Right kidney (tissue), 9 donors: ENCODE measurements at places on chromosomes 13 and 19.

DNA sequence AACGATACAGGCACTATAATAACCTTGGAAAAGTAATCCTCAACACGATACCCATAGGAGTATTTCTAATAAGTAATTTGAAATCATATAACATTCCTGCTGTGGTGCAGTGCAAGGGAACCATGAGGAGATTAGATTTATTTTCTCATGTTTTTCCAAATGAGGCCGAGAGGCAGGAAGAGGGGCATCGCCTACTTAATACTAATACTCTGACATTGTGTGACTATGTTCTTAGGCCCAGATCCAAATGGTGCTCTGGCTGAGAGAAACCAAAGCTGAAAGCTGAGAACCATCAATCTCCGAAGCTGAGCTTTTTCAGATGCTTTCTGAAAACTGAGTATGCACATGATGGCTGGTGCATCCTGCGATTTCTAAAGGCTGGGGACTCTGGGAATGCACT, 248.0 kb upstream of the MAB21L1 start:
- no peak for DNase-seq

DNA sequence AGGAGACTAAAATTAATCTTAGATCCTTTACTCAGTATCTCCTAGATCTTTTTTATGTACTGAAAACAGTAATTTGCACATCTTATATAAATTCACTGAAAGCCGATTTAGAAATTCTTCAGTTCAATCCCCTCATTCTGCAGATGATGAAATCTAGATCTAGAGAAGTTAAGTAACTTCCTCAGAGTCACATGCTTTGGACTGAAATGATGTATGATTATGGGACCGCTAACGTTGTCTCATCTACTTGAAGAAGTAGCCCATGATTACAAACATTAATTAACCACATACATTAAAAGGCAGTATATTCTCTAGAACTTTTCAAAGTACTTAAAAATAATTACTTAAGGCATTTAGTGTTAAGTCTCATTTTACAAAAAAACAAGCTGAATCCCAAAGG, 37.8 kb downstream of the ELF1 start:
- no peak for DNase-seq

DNA sequence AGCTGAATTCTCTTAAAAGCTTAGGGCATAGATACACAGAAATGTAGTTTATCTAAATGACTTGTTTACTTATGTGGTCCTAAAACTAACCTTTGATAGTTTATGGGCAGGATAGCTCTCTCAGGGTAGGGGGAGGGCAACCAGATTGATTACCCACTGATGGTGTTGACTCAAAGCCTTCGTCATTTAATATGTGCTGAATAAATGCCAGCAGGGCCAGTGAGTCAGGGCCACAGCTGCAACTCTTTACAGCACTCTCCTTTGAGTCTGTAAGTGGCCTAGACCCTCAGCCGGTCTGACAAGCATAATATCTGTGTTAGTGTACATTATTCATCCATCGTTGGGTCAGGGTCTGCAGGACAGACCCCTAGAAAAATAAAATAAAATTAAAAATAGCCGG, 128.5 kb downstream of the ZNF675 start:
- no peak for DNase-seq

- DNase-seq, result no peak
Measured at GRCh38 chr13:76523740-76524340, 362.4 kb downstream of the KCTD12 start.

DNA sequence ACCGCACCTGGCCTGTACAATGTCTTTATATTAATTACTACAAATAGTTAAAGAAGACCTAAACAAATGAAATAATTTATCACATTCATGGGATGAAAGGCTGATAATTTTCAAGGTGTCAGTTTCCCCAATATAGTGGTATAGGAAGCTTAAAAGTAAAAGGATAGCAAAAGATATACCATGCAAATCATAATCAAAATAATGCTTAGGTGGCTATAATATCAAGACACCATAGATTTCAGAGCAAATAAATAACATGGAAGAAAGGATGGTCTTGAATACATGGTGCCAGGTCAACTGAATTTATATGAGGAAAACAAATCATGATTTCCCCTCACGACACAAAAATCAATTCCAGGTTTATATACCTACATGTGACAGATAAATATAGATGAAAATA, 4.8 kb downstream of the ZNF790 start:
- DNase-seq, result no peak

GRCh38 chr13:99913167-99913566, 58.4 kb downstream of the ZIC5 start:
- DNase-seq, result no peak

DNA sequence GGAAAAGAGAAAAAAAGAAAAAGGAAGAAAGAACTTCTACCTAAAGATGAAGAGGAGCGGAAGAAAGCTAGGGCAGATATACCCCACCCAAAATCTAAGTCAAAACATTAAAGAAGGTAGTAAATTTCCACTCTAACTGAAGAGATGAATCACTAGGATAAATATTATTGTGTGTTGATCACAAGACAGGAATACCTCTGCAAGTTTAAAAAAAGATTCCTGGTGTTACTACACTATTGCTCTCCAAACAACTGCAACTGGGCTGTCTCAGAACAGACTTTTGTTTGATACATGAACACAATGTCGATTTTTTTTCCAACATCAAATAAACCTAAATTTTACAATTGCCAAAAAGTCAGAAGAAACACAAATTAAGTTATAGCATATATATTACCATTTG, 6.8 kb downstream of the HSPH1 start:
- DNase-seq, result no peak

- no peak for DNase-seq
Measured at GRCh38 chr13:45232591-45232990, 31.7 kb upstream of the KCTD4 start.

DNA sequence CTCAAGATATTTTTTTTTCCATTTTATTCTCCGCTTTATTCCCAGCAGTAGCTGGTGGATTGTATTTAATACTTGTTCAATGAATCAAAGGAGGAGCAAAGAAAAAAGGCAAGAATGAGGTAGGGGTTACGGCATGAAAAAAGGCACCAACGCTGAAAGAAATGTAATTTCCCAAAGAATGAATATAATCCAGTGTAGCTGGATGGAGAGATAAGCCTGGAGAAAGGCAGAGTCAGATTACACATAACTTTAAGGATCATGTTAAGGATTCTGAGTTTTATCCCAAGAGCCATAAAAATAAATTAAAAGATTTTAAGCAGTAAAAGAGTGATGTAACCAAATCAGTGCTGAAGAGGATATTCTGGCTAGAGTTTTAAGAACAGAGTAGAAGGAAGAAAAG, 67.7 kb downstream of the RBM26 start:
- DNase-seq, result no peak

GRCh38 chr19:30857388-30857787, 485.2 kb downstream of the ZNF536 start:
- DNase-seq, result no peak

GRCh38 chr19:51103926-51104341, 4.3 kb downstream of the CTU1 start:
- DNase-seq, result peak; percentile 48

DNA sequence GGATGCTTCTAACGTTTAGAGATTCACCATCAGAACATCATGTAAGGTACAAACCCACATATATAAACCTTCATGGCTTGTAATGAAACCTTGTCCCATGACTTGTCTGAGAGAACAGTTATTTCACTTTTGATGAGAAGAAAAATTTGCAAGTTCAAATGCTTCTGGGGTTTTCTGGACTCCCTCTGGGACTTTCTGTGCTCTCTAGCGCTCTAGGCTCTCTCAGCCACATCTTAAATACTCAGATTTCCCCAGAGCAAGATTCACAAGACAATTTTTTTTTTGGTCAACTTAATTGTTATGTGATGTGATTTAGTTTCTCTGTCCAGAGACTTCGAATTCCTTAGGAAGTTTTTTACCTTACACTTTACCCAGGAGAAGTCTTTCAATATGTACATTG, 282.8 kb upstream of the EDNRB start:
- no peak for DNase-seq

DNA sequence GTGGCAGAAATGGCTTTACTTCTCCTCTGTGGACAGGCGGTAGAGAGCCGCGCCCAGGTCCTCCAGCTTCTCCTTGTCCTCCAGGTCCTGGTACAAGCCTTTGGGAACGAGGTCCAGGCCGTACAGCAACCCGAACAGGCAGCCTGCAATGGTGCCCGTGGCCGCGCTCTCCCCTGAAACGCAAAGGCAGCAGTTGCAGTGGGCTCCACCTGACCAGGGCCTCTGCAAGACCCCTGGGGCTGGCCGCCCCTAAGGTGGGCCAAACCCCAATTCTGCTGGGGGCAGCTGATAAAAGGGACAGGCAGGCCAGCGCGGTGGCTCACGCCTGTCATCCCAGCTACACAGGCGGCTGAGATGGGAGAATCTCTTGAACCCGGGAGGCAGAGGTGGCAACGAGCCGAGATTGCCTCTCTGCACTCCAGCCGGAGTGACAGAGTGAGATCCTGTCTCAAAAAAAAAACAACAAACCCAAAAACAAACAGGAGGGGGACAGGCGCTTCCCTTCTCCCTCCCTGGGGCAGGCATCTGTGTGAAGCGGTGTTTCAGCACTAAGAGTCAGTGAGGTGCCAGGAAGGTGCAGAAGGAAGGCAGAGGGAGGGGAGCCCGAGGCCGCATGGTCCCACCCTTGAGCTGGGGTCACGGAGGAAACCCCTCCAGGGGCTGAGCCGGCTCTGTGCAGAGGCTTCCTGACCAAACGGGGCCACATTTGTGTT, 30.3 kb downstream of the ADPRHL1 start:
- DNase-seq, result no peak

- no peak for DNase-seq
Measured at GRCh38 chr19:39355253-39355652, 13.0 kb downstream of the SAMD4B start.
